Activated CD4-positive, alpha-beta T cell treated with anti-CD3 and anti-CD28 coated beads for 1 hour (primary cell): ENCODE measurements at places on chromosomes 2 and 18.

DNA sequence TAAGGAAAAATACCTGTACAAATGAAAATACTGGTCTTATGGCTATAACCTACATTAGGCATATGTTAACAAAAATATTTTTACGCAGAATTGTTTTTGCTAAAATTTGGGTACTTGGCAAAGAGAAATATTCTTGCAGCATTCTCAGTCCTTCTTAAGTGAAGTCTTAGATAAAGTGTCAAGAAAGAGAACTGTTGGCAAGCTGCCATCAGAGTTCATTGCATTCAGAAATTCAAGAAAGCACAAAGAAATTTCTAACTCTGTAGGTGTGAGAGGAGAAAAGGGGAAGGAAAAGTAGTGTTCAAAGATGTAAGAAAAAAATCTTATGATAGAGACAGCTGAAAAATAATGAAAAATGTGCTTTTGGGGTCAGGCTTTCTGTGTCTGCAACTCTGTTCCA lies 86.7 kb downstream of the IRS1 start:
- no peak for DNase-seq

DNA sequence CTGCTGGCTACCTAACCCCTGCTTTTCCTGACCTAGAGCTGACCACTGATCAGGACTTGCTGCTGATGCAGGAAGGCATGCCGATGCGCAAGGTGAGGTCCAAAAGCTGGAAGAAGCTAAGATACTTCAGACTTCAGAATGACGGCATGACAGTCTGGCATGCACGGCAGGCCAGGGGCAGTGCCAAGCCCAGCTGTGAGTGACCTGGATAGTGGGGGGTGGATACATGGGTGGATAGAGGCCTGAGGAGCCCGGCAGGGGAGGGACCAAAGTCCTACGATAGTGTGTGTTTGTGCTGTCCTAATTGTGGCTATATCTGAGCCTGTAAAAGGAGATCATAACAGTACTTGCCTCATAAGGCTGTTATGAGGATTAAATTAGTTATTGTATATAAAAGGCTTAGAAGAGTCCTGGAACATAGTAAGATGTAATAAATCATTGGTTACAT lies 8.2 kb downstream of the PLCD4 start:
- DNase-seq: no peak

- no peak for DNase-seq
Measured at GRCh38 chr2:240990726-240991377, 7.6 kb upstream of the SNED1 start.

- DNase-seq: no peak
Measured at GRCh38 chr18:13657974-13658373, 68.4 kb downstream of the FAM210A start.

DNA sequence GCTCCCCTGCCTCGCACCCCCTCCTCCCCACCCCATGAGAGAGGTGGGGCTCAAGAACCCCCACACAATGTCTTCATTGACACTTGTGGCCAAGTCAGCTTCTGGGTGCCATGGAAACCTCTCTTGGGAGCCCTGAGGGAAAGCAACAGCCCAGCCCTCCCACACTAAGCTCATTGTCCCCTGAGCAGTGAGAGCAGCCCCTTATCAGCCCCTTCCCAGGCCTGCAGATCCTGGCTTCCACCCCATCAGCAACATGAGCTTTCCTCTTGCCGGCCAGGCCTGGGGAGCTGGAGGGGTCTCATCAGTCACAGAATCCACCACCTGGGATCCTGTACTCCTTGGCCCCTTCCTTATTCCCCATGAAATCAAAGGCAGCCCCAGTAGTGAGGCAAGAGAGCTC lies 107.8 kb upstream of the ST3GAL5 start:
- no peak for DNase-seq

DNA sequence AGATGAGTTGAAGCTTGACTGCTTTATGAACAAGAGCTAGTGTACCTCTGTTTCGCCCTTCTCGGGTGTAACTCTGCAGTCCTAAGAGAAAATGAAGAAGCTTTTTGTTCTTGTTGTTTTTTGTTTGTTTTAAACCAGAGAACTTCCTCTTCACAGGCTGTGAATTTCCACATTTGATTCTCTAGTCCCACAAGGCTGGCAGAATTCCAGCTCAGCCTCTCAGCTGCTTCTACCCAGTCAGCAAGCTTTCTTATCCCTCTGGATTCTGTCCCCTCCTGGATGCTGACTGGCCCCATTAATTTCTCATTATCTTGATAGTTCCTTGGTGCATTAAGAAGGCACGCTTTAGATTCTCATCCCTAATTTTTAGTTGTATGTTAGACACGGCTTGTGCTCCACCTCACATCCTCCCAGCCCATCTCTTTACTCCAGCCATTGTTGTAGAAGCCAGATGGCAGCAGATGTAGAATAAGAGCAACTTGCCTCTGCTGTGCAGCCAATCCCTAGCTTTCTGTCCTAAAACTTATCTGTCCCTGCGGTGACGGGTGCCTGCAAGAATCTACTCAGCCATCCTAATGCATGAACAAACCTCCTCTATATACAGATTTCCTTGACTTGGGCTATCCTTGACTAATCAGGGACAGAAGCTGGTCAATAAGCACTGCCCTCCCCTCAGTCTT lies 12.3 kb upstream of the RESP18 start:
- DNase-seq: no peak

DNA sequence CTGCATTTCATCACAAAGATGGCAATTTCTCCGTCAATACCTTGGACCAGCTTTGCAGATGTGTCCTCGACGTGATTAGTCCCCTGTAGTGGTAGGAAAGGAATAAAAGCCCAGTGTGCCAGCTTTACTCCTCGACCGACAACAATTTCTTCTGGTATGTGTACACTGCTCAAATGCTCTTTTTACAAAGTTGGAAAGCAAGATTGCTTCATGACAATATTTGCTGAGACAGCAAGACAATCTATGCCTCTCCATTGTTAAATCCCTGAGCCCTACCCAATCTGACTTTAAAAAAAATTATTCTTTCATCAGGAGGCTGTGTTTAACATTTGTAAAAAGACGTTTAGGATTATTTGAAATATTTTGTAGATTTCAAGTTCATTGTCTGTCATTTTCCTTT lies 27.6 kb upstream of the ZEB2 start:
- no peak for DNase-seq

DNA sequence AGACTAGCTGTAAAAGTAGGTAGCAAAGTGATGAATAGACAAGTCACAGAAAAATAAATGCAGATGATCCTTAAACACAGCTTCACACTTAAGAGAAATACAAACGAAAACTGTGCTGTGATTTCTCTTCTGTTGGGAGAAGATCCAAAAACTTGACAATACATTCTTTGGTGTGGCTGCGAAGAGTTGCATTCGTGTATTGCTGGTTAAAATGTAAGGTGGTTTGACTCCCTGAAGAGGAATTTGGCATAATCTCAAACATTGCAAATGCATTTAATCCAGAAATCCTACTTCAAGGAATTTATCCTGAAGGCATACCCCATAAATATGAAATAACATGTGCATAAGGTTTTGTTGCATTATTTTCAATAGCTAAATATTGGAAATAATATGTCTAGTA lies 7.1 kb downstream of the CCNYL1 start:
- DNase-seq: no peak

- no peak for DNase-seq
Measured at GRCh38 chr2:18611184-18611583, 21.8 kb upstream of the NT5C1B start.

GRCh38 chr18:45628979-45629958 lies 14.0 kb downstream of the SLC14A2 start:
- no peak for DNase-seq

GRCh38 chr18:48994044-48994651 lies 43.4 kb upstream of the SMAD7 start:
- no peak for DNase-seq

DNA sequence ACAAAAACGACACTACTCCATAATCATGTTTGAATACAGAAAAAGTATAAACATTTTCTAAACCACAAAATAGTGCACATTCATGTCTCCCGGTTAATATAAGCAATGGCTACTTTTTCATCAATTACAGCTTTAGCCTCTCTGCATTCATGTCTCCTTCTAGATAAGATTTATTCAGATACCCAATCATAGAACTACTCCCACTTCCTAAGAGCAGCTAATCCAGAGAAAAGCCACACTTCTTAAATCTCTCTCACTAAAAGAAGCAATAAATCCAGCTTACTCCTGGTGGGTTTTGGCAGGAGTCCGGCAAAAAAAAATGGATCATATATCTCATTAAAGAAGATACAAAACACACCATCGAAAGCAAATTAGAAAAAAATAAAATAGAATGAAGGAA lies 20.1 kb downstream of the DSEL start:
- DNase-seq: no peak
